Colonic mucosa (tissue), 4 donors: ENCODE measurements at places on chromosomes 7 and 10. TPM values are rescaled to one million over a fixed set of nuclear protein-coding genes. Genes with fewer than 3 reads are reported as not detected.
A peak's percentile ranks its signal among the peaks of the same experiment; 100 is the strongest.

Gene LRRD1
- total RNA-seq: not detected

Gene BLOC1S2
- total RNA-seq: 21.5 TPM

DNA sequence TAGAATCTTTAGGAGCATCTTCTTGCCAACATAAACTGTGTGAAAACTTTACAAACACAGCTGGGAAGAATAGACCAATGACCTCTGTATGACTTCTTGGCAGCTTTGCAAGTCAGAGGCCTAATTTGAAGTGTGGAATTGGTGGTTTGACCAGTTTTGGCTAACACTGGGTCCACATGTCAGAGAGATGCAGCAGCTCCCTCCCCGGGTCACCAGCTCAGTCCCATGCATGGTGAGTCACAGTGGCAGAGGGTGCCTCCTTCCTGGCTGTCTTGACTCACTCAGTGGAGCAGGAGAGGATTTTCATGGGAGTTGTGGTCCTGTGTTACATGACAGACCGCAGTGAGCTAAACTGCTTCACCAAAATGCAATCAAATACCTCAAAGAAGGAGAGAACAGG, 8.2 kb upstream of the STARD3NL start:
- DNase-seq: peak; percentile 31

DNA sequence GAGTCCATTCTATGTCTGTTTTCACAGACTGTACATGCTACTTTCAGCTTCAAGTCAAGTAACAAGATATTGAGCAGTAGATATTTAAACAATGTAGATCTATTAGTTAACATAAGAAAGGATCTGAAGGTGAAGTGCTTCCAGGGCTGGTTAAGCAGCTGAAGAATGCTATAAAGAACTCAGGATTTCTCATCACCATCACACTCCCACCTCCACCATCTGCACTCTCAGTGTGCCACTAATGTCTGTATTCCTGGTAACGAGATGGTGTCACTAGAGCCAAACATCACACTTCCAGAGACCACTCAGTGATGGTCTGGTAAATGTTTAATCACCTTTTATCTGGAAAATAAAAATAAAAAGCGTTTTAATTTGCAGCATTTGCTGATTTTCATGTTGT, 224.0 kb upstream of the FERD3L start:
- no peak for DNase-seq

Gene DOCK1
- 49.0 TPM for total RNA-seq

DNA sequence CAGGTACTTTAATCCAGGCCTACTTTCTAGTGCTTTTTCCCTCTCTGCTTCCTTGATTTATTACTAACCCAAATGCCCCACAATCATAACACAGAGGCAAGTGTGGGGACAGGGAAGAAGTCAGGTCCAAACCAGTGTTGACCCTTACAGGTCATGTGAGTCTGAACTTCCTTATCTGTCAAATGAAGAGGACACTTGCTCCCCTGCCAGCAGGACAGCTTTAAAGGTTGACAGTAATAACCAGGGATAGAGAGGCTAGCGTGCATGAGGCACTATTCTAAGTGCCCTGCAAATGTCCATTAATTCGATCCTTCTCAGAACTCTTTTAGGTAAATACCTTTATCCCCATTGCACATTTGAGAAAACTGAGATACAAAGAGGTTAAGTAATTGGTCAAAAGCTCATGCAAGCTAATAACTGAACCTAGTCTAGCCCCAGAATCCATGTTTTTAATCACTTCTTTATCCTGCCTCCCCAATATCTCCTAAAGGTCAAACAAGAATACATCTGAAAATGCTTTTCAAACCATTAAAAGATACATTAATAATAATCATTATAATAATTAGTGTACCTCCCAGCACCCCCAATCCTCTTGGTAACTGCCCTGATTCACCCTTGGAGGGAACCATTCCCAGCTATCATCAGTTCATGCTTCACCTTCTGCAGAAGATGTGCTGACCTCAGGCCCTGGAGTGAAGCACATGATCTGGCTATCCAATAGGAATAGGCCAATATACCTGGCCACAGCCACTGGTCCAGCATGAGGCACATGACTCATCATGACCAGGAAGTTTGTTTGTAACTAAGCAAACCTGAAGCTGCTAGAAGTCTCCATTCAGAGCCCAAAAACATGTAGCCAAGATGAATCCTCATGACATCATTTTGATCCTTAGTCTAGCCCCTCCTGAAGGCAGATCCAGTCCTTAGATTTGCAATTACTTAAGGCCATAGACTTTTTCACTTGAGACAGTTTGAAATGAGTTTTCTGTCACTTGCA, 40.7 kb downstream of the SGMS1 start:
- DNase-seq: no peak

GRCh38 chr7:14767716-14768425, 134.7 kb downstream of the DGKB start:
- DNase-seq: no peak

- no peak for DNase-seq
These were observed 49.0 kb downstream of the SLIT1 start for GRCh38 chr10:97136756-97137155.

Gene FAM25A
- not detected for total RNA-seq

Gene OGDH
- total RNA-seq: 142 TPM

Gene GPRIN2
- total RNA-seq: 34.4 TPM

Gene FAM149B1
- 16.4 TPM for total RNA-seq

DNA sequence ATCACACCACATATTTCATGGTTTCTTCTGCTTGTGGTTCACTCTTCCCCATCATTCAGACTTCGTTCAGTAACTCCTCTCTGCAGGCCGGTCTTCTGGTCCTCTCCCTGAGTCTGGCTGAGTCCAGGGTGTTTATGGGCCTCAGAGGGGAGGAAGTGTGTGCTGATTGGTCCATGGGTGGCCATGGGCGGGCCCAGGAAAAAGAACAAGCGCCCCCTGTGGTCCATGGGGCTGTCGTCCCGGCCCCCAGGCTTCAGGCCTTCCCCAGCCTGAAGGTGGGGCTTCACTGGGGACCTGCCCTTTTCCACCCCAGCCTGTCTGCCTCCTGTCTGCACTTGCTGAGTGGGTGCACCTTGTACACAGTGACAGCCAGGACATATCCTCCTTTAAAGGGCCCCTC, 123.7 kb downstream of the VIPR2 start:
- DNase-seq: no peak

- no peak for DNase-seq
These were observed 240.4 kb downstream of the ABCA13 start for GRCh38 chr7:48411619-48412018.

DNA sequence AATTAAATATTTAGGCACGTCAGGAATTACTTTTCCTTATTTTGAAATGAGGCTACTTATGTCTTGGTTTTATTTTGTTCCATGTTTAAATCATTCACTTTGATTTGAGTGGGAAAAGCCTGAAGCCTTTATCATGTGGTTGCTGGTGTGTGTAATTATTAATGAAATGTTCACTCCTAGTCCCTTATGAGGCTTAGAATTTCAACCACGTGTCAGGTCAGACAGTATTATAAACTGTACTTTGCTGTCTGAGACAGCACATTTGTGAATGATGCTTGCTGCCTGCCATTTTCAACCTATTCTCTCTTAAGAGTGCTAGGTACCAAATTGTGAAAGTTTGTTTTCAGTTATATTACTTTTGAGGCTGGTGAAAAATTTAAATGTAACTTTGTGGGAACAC, 58.9 kb downstream of the COL17A1 start:
- no peak for DNase-seq

GRCh38 chr7:125670926-125671572, 741.4 kb upstream of the POT1 start:
- no peak for DNase-seq

DNA sequence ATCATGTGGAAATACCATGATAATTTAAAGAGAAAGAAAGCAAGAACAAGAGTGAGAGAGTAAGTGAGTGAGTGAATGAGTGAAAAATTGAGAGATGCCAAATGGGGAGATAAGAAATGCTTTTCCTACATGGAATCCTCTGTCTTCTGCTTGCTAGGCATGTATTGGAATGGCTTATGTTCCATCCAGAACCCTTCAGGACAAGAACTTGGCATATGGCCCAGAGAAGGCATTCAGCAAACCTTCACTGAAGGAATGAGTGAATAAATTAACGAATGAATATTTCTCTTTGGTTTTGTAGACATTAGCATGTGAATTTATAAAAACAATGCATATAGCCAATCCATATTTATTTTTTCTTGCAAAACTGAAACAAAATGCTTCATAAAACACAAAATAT, 162.2 kb downstream of the LRRTM3 start:
- DNase-seq: no peak

DNA sequence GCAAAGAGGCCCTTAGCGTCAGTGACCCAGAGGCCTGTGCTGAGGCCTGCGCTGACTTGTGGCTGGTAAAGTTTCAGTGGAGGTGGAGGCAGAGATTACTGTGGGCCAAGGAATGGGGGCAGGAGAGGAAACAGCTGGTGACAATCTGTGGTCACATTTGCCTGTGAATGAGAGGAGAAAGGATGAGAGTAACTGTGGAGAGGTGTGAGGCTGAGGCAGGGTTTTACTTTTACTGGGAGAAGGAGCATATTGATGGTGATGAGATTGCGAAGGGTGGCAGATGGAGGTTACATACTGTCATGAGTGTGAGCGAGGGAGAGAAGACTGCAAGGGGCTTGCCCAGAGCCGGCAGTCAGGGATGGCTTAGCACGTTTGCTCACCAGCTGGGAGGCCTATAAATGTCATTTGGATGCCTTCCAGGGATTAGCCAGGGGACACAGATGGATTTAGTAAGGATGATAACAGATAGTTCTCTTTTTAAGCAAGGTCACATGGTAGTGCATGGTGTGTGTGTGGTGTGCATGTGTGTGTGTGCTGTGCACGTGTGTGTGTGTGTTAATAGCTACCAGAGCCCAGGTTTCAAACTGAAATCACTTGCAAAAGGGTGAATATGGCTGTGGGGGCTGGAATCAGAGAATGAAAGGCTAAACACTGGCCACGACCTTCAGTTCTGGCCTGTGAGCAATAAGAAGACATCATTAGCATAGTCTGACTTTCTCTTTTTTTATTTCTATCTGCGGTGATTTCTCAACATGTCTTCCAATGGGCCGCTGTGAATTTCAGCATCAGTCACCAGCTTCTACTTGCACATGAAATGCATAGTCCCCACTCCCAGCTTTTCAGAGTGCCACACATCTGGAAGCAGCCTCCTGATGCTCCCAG, 291.5 kb upstream of the ZNF32 start:
- DNase-seq: no peak

Gene SPDYE2
- not detected for total RNA-seq

DNA sequence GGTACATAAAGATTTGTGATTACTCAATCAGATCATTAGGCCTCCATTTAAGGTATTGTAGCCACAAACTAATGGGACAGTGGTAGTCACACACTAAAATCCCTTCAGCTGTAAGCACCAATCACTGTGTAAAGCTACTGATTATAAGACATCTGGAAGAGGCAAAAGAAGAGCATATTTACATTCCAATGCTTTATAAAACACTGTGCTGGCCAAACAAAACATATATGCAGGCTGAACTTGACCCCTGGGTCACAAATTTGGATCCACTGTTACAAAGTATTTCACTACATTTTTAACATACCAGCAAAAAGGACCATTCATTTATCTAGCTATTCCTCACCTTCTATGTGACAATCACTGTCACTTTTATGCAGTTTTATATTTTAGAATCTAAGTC, 41.4 kb upstream of the ANLN start:
- DNase-seq: no peak

Gene AKR1E2
- total RNA-seq: 8.6 TPM

GRCh38 chr10:22629126-22629525, 85.3 kb downstream of the PIP4K2A start:
- DNase-seq: no peak

Gene NUTM2D
- 1.8 TPM for total RNA-seq

GRCh38 chr7:42057331-42057730, 179.7 kb downstream of the GLI3 start:
- no peak for DNase-seq

DNA sequence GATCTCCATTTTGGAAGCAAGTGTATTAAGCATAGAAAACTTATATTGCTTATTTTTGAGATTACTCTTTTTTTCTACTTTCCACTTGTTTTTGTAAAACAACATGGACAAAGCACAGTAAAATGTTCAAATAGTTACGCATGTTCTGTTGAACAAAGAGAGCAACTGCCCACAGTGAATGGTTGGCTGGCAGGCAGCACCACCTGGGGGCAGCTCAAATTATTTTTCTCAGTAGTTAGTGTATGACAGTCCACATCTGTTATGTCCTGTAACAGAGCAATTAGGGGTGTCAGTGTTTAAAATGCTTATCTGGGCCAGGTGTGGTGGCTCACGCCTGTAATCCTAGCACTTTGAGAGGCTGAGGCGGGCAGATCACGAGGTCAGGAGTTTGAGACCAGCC, 46.1 kb upstream of the CACUL1 start:
- DNase-seq: no peak

GRCh38 chr7:68978710-68979109, 619.6 kb upstream of the AUTS2 start:
- DNase-seq: no peak

Gene PRSS37
- total RNA-seq: not detected

- no peak for DNase-seq
These were observed 69.9 kb downstream of the FOXL3 start for GRCh38 chr7:359766-360361.

Gene RPEL1
- total RNA-seq: not detected

DNA sequence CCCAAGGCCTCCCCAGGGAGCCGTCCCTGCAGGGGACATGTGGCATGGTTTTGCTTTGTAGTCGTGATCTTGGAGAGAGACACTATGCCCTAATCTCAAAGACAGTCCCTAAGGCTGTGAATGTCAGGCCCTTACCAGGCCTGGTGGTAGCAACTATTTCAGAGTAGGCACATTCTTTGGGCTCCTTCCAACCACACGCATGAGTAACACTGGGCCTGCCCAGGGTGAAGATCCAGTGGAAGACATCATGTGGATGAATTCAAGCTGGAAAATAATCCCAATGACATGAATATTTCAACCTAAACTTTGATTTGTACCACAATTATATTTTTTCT, 39.5 kb upstream of the INSIG1 start:
- DNase-seq: no peak

Gene NKX1-2
- total RNA-seq: not detected

GRCh38 chr7:77313085-77313484, 103.1 kb downstream of the GSAP start:
- DNase-seq: no peak

- peak; percentile 49 for DNase-seq
These were observed 13.1 kb downstream of the RBP3 start for GRCh38 chr10:47361293-47361692.

DNA sequence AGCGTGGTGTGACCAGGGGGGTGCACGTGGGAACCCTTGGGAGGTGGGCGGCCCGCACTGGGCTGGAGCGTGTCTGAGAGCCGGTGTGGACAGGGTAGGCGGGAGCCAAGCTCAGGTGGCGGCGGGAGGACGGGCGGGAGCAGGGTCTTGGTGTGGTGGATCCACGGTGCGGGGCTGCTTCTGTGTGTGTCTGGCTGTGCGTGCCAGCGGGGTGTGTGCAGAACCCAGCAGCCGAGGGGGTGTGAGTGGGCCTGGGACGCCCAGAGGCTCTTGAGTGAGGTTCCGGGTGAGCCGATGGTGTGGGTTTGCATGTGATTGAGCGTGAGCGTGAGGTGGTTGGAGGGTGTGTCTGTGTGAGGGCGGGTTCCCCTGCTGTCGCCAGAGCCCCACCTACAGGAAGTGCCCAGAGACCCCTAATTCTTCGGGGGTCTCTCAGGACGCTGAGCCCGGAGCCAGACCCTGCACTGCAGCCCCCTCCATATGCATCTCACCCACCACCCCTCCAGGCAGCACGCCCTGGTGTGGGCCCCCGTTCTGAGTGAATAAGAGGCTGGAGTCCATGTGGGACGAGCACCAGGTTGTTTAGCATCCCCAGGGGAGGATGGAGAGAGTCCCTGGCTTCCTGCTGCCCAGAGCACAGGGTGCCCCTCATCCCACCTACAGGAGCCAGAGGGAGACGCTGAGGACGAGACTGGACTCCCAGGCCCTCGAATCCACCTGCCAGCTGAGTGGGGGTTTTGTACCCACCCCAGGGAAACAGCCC, 78.2 kb downstream of the ELFN1 start:
- no peak for DNase-seq

GRCh38 chr10:66996996-66997395, 71.2 kb downstream of the LRRTM3 start:
- DNase-seq: no peak
